Head of caudate nucleus (tissue), 42 donors: ENCODE measurements at places on chromosomes 7 and 10.

- DNase-seq: no peak
These were observed 178.0 kb upstream of the GLI3 start for GRCh38 chr7:42414941-42415505.

GRCh38 chr7:142795339-142795863, 24.6 kb downstream of the PRSS2 start:
- no peak for DNase-seq

GRCh38 chr10:17033529-17034260, 95.9 kb downstream of the CUBN start:
- DNase-seq: no peak

GRCh38 chr7:18538554-18539250, 43.2 kb downstream of the HDAC9 start:
- DNase-seq: no peak

DNA sequence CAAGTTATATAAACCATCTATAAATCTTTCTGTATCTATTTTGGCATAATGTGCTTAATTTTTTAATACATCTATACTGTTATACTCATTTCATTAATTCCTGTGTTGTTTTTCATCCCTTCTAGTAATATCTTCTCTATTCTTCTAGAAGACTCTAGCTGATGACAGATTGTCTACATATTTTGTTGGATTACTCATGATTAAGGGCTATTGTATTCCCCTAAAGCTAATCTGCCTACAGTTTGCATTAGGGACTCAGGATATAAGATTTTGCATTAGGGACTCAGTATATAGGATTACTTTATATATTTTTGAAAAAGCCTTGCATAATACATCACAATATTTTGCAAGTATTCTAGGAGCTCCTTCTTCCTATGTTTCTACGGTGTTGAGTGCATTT, 8.3 kb upstream of the SEMA3A start:
- no peak for DNase-seq

GRCh38 chr7:81155654-81156373, 237.0 kb upstream of the SEMA3C start:
- DNase-seq: no peak

- DNase-seq: no peak
These were observed 89.0 kb upstream of the GJD4 start for GRCh38 chr10:35516102-35516670.

DNA sequence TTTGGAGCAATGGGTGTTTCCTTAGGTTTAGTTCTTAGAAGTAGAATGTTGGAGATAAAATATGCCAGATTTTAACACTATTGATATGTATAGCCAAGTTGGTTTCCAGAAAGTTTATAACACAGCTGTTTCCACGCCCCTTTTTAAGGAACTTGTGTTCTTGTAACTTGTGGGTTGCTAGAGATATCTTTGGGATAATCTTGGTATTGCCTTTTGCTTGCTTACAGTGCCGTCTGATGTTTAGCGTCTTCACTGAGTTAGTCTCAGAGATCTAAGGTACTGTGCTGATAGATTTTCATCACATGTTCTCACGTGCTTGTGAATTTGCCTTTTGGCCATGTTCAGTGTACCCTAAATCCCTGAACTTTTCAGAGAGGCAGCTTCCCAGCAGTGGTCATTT, 12.4 kb downstream of the TMEM248 start:
- DNase-seq: no peak
